ENCODE measurements at places on chromosomes 13 and 19.

GRCh38 chr13:103358255-103358932 lies 292.2 kb upstream of the SLC10A2 start:
- DNase-seq, result no peak

DNA sequence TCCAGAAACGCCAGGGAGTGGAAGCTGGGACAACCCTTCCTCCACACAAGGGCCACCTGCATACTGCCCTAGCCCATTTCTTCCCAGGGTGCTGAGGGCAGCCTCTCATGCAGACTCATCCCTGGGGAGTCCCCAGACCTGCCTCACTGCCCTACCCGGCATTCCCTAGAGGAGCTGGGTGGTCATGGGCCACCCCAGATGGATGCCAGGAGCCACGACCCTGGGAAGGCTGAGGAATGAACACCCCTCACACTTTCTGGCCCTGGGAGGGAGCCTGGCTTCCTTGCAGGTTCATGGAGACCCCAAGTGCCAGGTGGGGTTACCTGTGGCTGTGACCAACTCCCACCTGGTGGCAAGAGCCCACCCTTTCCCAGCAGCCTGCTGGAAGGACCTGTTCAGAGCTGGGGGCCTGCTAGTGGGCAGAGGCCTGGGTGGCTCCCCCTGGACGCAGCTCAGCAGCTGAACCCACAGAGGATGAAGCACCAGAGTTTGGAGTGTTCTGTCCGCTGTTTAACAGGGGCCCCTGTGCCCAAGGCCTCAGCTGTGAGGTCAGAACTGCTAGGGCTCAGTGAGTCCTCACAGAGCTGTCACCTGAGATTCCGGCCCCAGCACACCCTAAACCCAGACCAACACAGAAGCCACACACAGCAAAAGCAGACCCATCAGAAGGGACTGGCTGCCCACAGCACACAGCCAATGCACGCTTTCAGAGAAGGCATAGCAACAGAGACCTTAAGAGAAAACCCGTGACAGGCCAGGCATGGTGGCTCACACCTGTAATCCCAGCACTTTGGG lies 6.6 kb downstream of the ACP4 start:
- DNase-seq, result no peak

- no peak for DNase-seq
These were observed 43.2 kb downstream of the RCBTB2 start for GRCh38 chr13:48489666-48490065.

DNA sequence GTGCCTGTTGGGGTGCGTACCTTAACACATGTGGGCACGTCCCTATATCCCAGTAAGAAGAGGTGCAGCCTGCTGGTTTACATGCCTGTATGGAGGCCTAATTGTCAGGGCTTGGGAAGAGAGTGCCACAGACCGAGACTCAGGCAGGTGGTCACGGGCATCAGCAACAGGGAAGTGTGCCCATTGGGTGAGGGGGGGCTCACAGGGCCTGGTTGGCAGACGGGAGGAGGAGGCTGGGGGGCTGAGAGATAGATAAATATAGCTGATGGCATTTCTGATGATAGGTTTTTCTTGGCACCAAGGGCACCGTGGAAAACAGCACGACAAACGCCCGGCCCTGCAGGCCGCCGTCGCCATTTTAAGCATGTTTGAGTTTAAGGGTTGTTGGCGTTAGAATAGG lies 37.6 kb downstream of the NFIX start:
- no peak for DNase-seq

DNA sequence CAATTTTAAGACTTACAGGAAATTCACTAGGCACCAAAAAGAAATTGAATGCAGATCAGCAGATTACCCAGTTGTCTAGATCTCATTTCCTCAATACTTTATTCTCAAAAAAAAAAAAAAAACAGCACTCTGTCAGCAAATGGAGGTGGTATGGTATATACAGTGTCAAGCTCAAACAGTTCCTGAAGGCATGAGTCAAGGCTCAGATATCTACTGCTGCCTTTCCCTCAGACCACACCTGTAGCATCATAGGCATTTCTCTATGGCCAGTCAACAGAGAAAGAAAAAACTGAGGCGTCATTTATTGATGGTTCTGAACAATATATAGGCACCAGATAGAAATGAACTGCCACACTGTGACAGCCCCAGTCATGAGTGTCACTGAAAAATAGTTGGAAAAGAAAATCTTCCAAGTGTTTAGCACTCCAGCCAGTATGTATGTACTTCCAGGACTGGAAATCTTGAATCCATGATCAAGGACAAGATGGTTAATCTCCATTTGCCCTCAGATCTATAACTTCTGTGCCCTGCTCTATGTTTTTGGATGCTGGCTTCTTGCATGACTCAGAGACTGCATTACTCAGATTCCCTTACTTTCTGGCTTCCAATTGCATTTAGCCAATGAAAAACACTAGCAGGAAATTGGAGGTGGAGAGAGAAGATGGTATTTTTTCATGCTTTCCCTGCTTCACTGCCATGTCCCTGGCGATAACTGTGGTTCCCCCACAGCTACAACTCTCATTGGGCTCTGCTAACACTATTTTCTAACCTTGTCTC lies 8.4 kb upstream of the COG3 start:
- no peak for DNase-seq

DNA sequence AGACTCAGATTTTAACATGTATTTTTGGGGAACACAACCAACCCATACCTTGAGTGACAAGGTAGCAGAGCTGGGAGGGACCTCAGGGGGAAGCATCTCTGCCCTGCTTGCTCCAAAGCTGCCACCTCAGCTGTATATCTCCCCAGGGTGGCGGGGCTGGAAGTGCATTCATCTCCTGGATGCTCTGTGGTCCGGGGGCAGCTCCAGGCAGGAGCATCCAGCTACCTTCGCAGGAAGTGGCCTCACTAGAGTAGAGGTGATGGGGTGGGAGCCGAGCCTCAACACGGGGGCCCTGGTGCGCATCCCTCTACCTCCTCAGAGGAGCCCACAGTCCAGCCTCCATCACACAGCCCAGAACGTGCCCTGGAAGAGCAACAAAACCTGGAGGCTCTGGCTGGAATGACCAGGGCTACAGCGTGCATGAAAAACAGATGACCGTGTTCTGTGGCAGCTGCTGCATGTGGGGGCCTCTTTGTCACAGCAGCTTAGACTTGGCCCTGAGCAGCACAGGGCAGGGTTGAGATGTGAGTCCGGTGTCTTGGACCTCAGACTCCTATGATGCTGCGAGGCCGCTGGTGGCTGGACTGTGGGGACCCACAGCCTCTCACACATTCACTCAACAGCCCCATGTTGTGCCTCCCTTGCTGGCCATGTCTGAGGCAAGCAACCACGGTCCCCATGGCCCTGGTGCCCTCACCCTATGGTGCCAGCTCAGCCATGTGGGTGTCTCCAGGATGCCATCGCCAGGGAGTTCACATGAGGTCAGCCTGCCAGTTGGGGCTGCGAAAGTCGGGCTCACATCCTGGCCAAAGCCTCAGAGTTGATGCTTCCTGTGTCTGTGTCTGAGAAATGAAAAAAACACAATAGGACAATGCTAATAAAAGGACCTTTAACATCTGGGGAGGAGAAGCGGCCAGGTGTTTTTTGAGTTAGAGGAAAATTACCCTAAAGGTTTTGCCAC lies 17.1 kb upstream of the GAS6 start:
- DNase-seq, result no peak

DNA sequence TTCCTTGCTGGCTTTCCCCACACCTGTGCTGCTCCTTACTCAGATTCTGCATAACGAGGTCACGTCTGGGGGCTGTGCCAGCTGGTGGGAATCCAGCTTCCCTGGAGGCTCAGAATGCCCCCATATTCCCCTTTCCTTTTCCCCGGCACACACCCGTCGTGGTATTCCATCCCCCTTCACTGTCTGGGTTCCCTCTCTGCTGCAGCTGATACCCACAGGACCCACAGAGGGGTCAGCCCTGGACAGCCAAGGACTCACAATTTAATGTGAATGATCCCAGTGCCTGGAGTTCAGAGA lies 4.2 kb upstream of the MYH14 start:
- DNase-seq, result no peak

DNA sequence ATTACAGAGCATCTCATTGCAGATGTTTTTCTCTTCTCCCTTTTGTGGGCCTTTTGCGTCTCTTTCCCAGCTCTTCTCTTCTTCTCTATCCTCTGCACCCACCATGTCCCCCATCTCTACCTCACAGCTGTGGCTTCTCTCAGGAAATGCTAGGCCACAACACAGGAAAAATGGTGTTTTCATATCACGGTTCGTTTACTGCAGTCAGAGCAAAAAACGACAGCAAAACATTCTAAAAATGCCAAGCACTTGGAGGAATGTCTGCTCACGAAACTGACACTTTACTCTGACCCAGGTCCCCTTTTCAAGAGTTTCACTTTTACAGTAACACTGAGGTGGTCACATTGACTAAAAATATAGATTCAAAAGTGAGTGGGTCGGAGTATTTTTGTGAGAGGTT lies 152.2 kb downstream of the DCT start:
- no peak for DNase-seq

GRCh38 chr19:47226426-47227351 lies 4.3 kb downstream of the BBC3 start:
- DNase-seq, result no peak

DNA sequence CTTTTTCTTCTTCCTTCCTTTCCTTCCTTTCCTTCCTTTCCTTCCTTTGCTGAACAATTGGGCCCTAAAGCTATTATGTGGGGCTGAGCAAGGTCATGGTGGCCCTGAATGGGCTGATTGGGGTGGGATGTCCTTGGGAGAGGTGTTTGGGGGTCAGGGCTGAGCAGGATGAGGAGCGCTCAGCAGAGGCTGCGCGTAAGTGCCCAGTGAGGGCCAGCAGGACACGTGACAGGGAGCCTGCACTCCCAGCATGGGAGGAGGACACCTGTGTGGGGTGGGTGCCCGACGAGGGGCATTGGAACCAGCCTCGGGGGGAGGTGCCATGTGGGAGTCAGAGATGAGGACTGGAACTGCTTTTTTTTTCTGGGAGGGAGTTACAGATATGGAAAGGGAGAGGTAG lies 5.4 kb upstream of the LGALS7 start:
- DNase-seq, result no peak

DNA sequence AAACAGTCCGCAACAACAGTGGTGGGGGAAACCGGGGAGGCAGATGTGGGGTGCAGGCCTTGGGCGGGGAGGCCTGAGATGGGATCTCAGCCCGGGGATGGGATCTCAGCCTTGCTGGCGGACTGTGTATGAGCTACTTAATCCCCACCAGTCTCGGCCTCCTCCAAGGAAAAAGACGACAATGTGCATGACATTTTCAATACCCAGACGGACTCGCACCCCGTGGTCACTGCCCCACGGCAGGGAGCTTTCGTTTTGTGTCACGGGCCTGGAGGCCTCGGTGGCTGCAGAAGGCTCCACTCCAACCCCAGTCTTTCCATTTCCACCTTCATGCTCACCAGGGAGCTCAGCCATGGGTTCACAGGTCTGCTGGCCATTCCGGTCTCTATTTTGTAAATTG lies 25.5 kb downstream of the GRTP1 start:
- DNase-seq, result no peak

DNA sequence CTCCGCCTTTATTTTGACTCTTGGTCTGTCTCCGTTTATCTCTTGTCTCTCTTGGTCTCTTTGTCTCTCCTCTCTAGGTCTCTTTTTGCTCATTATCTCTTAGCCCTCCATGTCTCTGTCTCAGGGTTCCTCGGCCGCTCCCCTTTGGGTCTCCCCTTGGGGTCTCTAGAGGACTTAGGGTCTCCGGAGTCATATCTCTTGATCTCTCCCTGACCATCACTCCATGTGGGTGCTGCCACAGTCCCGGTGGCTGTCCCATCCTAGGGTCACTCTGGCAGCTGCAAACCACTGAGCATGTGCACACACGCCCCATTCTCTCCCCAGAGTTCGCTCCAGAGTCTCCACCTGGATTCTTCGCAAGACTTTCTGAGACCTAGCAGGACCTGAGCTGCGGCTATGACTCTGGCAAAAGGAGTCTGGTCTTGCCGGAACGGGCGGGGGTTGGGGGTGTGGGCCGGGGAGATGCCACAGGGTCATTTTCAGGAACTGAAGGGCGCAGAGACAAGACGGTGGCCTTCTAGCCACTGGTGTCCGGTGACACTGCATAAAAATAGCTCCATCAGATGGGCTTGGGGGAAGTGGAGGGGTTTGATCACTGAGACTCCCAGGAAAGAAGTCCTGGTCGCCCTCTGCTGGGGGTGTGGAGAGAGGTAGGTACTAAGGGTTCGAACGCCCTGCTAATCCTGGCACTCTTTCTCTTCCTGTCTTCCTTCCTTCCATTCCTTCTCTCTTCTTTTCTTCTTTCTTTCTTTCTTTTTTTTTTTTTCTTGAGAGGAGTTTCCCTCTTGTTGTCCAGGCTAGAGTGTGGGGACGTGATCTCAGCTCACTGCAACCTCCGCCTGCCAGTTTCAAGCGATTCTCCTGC lies 1.2 kb upstream of the KCNA7 start:
- no peak for DNase-seq

- no peak for DNase-seq
These were observed 130.9 kb downstream of the DIAPH3 start for GRCh38 chr13:60032851-60033250.

- DNase-seq, result no peak
These were observed 396 bp downstream of the F7 start for GRCh38 chr13:113105921-113106452.

- DNase-seq, result no peak
These were observed 59.8 kb downstream of the URI1 start for GRCh38 chr19:30001791-30002190.
